RPMI7951 (cell line): ENCODE measurements at places on chromosomes 6 and 20. TPM values are rescaled to one million over a fixed set of nuclear protein-coding genes. Genes with fewer than 3 reads are reported as not detected.

GRCh38 chr6:30091577-30092381, 16.2 kb upstream of the RNF39 start:
- peak; percentile 79 for DNase-seq

- DNase-seq = peak; percentile 56
Measured at GRCh38 chr20:45985573-45985972, 13.6 kb upstream of the ZNF335 start.

- DNase-seq = no peak
Measured at GRCh38 chr6:145904391-145904790, 59.8 kb downstream of the SHPRH start.

DNA sequence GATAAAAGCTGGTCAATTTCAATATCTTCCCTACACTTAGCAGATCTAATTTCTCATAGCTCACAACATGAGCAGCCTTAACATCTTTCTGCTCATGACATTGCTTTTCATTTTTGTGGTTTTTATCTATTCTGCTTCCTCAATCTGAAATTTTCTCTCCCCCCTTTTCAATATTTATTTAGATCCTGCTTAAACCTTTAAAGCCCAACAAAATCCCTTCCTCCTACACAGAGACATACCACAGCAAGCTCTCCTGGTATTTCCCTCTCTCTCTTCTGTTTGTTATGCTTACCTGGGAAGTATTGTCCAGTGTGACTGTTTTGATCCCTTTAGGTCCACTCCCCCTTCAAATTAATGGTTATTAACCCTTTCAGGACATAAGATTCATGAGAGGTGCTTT, 582.5 kb downstream of the RFPL4B start:
- no peak for DNase-seq

GRCh38 chr20:50953821-50954220, 4.5 kb downstream of the DPM1 start:
- no peak for DNase-seq

DNA sequence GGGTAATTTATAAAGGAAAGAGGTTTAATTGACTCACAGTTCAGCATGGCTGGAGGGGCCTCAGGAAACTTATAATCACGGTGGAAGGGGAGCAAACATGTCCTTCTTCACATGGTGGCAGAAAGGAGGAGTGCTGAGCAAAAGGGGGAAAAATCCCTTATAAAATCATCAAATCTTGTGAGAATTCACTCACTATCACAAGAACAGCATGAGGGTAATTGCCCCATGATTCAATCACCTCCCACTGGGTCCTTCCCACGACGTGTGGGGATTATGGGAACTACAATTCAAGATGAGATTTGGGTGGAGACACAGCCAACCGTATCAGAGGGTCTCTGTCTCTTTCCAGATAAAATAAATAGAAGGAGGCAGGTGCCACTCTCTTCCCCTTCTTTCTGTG, 48.7 kb downstream of the TNFAIP3 start:
- no peak for DNase-seq

GLP1R gene
- total RNA-seq = not detected in 2 replicates

RNF39 gene
- total RNA-seq = not detected in 2 replicates
